Large intestine (tissue), 12 donors: ENCODE measurements at places on chromosomes 12 and 14.

DNA sequence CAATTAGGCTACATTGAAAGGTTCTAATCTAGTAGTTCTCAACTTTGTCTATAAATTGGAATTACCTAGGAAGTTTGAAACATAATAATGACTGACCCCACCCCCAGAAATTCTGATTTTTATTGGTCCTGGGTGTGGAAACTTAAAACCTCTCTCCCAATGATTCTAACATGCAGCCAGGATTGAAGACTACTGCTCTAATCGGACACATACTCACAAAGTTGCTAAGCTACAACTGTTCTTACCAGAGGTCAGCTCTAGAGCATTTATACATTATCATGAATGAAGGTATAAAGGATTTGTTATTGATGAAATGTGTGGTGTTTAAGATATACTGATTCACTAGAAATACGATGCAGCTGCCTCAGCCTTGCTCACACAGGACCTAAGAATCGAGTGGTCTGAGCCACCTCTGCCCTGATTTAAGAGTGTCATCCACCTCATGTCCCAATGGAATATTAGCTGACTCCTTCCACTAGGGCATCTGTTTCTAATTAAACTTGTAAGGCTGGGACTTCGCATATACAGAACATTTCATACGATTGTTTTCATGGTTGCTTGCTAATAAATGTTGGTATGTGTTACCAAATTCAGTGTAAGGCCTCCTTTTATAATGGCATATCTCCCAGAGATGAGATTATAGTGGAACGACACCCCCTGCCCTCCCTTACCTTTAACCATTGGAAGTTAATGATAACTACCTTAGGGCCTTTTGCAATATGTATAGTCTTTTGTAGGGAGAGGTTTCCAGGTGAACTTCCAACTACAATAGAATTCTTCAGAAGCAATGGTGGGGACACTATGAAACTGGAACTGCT lies 410.8 kb upstream of the PDE3A start:
- DNase-seq = peak; percentile 70

GRCh38 chr14:101584055-101584859 lies 23.0 kb downstream of the DIO3 start:
- DNase-seq = no peak

- no peak for DNase-seq
Measured at GRCh38 chr14:77145975-77146740, 4.6 kb upstream of the ZDHHC22 start.

- no peak for DNase-seq
Measured at GRCh38 chr14:105117257-105117646, 51.3 kb downstream of the JAG2 start.

DNA sequence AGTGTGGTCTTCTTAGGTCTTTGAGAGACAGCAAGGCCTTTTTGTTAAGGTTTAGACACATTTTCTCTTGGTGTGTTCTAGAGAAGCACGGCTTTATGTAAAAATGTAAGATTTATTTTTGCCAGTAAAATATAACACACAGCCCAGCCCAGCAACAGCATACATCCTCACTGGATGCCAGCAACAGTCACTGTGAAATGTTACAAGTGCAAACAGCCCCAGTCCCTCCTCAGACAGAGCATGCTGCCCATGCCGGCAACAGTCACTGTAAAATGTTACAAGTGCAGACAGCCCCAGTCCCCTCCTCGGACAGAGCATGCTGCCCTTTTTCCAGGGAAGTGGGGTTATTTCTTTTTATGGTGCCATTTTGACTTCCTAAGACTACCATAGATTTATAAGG lies 207.6 kb downstream of the CHST11 start:
- no peak for DNase-seq

DNA sequence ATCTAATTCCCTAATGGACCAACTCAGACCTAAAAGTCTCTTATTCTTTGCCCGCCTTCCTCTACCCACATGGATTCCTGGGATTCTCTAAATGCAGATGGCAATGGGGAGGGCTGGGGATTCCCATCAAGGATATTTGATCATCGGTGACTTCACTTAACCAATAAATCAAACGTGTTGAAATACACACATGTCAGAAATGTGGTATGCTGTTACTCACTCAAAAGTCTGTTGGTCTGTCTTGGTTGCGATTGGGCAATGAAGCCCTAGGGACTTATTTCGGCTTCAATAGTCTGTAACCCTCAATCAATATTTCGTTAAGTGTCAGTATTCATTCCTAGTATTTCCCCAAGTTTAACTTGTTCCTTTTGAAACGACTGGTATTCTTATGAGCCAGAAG lies 117.2 kb upstream of the DIO3 start:
- DNase-seq = no peak

- no peak for DNase-seq
Measured at GRCh38 chr12:46365951-46366379, 6.6 kb downstream of the SLC38A2 start.

- DNase-seq = no peak
Measured at GRCh38 chr14:21921453-21921852, 247.8 kb upstream of the OR4E1 start.

GRCh38 chr14:106509176-106509575 lies 982.8 kb downstream of the TMEM121 start:
- DNase-seq = no peak

DNA sequence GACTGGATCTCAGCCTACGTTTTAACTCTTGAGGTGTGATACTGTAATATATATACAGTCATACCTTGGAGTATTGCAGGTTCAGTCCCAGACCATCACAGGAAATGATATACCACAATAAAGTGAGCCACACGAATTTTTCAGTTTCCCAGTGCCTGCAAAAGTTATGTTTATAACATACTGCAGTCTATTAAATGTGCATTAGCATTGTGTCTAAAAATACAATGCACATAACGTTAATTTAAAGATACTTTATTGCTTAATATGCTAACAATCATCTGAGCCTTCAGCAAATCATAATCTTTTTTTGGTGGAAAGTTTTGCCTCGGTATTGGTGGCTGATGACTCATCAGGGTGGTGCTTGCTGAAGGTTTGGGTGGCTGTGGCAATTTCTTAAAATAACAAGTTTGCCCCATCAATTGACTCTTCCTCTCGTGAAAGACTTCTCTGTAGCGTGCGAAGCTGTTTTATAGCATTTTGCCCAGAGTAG lies 18.9 kb downstream of the PYROXD1 start:
- DNase-seq = no peak

DNA sequence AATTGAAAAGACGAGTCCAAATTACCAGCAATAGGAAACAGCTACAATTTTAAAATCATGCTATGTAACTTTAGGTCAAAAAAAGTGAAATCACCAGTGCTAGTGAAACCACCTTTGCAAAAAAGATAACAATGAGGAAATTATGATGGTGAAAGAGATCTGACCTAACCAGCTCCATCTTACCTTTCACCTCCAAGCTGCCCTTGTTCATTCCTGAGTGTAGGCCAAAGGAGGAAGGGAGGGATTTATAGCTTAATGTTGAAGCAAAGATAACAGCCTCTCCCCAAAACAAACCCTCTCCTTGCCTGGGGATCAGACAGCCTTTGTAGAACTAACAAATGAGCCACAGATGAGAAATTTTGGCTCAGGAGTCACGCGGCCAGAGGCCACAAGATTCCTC lies 83.2 kb upstream of the EIF5 start:
- DNase-seq = no peak

DNA sequence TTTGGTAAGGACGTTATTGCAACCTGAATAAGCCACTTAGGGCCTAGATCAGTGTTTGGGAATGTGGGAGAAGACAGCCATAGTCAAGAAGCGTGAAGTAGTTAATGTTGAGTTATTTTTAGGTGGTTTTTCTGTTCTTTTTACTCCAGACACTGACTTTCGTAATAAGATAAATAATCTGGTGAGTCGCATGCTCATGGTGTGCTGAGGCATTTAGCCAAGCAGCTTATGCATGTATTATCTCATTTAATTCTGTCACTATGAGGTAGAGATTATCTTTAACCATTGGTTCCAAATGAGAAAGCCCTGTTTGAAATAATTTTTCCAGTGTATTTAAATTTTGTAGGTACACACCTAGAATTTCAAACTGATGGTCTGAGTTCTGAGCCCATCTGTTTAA lies 67.3 kb downstream of the RCOR1 start:
- DNase-seq = no peak

GRCh38 chr12:25276199-25276937 lies 25.6 kb upstream of the KRAS start:
- peak; percentile 79 for DNase-seq
